Keratinocyte (primary cell): ENCODE measurements at places on chromosomes 6 and 20. TPM values are rescaled to one million over a fixed set of nuclear protein-coding genes. Genes with fewer than 3 reads are reported as not detected.

The EYS gene
- 0.17 to 0.34 TPM (median 0.24 TPM) in 3 replicates for polyA plus RNA-seq

The LGSN gene
- polyA plus RNA-seq, result not detected in 3 replicates

The NPBWR2 gene
- not detected in 3 replicates for polyA plus RNA-seq

The CYP39A1 gene
- polyA plus RNA-seq, result 0.77 to 1.6 TPM (median 1.5 TPM) in 3 replicates

The SLC13A3 gene
- 3.8 to 4.5 TPM (median 3.9 TPM) in 3 replicates for polyA plus RNA-seq

The SLC4A11 gene
- polyA plus RNA-seq, result 3.9 to 5.0 TPM (median 4.7 TPM) in 3 replicates

The TCF21 gene
- polyA plus RNA-seq, result not detected in 3 replicates

The PRDM13 gene
- not detected in 3 replicates for polyA plus RNA-seq

The SMIM13 gene
- polyA plus RNA-seq, result 4.1 to 7.7 TPM (median 5.4 TPM) in 3 replicates

The SLC17A1 gene
- polyA plus RNA-seq, result not detected in 3 replicates

The SLC35F1 gene
- polyA plus RNA-seq, result not detected in 3 replicates

The BTNL2 gene
- not detected in 3 replicates for polyA plus RNA-seq

The ZSCAN31 gene
- 14.4 to 21.7 TPM (median 15.8 TPM) in 3 replicates for polyA plus RNA-seq

The NR2E1 gene
- 0.04 TPM in 1 of 3 replicates, not detected in the others for polyA plus RNA-seq

The BPI gene
- not detected in 3 replicates for polyA plus RNA-seq

The RIPOR2 gene
- polyA plus RNA-seq, result 0.01 to 0.07 TPM (median 0.01 TPM) in 3 replicates

The BMP2 gene
- polyA plus RNA-seq, result 3.4 to 5.0 TPM (median 3.6 TPM) in 3 replicates

The IPCEF1 gene
- polyA plus RNA-seq, result 0.03 to 0.26 TPM (median 0.21 TPM) in 3 replicates

The DCDC2 gene
- 0.03 to 0.10 TPM (median 0.08 TPM) in 3 replicates for polyA plus RNA-seq

The CST1 gene
- not detected in 3 replicates for polyA plus RNA-seq
